NCI-H1436 treated with DMSO at 0.1 percent for 48 hours (cell line): ENCODE measurements at places on chromosomes 11 and 22.

DNA sequence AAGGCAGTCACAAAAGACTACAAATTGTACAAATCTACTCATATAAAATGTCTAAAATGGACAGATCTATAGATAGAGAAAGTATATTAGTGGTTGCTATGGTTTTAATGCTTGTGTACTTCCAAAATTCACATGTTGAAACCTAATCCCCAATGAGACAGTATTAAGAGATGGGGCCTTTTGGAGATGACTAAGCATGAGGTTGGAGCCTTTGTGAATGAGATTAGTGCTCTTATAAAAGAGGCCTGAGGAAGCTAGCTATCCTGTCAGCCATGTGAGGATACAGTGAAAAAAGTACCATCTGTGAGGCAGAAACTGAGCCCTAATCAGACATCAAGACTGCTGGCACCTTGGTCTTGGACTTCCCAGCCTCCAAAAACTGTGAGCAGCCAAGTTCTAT is 82.6 kb downstream of the CYP2R1 start:
- DNase-seq, result no peak

- no peak for DNase-seq
Measured at GRCh38 chr11:1484695-1485503, 1.7 kb downstream of the MOB2 start.

DNA sequence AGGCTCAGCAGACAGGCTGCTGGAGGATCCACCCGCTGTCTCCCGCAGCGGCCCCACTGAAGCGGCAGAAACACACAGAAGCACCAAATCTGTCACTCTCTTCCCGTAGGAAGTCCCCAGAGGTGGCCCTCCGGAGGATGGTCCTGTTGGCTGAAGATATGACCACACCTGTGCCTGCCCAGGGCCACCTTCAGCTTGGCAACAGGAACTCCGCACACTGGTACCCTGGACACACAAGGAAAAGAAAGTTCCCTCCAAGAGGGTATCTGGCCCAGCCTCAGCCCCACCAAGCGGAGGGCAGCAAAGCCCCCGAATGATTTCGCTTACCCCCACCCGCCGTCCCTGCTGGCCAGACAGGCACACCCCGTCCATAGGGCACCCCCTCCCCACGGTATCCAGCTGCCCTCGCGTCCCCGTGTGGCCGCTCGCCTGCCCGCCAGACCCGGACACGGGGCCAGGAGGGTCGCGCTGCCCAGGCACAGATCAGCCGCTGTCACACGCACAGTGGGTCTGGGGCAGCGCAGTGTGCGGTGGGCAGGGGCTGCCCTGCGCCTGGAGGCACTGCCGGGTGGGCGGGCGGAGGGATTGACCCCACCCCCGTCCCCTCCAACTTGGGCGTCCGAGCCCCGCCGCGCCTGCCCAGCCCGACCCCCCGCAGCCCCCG is 7.0 kb downstream of the RASSF7 start:
- no peak for DNase-seq

- DNase-seq, result no peak
Measured at GRCh38 chr22:48393041-48393370, 1434.7 kb downstream of the BRD1 start.

DNA sequence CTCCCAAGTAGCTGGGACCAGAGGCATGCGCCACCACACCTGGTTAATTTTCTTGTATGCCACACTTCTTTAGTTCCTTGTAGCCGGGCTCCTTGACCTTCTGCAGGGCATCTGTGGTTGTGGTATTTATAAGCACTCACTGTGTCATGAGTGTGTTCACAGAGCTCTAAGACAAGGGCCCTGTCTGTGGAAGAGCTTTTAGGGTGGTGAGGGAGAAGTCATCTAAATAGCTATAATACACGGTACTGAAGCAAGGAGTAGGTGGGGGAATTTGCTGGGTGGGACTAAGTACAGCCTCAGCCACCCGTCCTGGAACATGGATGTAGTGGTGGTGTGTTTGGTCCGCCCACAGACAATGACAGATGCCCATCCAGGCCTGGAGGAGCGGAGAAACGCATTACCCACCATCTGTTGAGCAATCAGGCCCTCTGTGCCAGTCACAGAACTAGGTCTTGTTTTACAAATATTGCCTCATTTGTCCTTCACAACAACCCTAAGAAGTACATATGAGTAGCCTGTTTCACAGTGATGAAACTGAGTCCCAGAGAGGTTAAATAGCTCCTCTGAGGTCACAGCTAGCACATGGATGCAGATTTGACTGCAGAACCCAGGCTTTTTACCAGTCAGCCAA is 10.1 kb downstream of the ACO2 start:
- no peak for DNase-seq

- no peak for DNase-seq
Measured at GRCh38 chr11:132531921-132532320, 1000.4 kb downstream of the OPCML start.

GRCh38 chr11:107740271-107740670 is 28.4 kb upstream of the SLN start:
- DNase-seq, result no peak

- DNase-seq, result no peak
Measured at GRCh38 chr22:22068657-22069056, 86.1 kb upstream of the TOP3B start.

DNA sequence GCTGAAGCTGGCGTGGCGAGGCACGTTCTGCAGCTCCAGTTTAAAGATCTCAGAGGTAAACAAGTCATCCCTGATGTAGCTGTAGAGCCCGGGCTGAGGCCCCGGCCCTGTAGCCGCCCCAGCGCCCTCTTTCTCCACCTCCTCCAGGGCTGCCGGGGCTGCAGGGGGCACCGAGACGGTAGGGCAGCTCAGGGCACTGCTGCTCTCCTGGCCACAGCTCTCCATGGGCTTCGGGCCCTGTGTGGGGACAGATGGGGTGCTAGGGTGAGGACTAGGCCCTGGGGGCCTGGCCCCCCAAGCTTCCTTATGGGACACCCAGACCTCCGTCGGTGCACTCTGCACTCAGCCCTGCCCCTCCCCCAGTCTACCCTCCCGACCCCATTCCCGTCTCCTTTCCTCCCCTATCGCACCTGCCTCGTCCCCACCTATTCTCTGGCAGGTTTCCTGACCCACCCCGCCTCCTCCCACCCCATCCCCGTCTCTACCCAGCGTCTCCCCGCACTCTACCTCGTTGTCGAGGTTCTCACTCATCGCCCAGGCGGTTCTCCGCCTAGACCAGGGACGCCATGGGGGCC is 559 bp downstream of the RANBP1 start:
- no peak for DNase-seq

DNA sequence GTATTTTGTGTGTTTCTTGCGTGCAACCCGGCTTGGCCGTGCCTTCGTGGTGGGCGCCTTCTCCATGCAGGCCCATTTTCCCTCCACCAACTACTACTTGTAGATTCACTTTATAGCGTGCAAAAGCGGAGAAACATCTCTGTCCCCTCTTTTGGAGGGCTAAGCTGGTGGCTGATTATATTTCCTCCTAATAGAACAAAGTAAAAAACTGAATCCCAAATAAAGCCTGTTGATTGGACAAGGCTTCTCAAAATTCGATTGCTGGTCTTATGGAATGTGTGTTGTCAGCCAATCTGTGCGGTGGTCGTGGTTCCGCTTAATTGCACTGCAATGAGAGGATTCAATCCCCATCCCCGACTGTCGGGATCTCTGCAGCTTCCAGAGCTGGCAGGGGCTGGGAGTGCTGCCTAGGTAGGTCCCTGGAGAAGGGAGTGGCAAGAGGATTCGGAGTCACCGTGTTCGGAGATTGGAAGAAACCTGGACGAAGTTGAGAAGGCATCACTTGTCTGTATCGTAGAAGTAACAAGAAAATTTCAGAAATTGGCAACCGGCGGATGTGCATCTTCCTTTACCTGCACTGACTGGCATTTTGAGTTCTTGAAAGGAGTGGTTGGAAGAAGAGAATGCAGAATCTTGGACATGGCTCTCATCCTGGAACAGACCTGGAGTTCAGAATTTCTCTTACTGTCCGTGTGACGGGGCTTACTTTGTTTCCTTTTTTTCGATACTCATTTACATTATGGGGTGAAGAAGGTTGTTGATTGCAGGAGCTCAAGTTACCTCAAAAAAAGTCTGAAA is 1.1 kb downstream of the HMGXB4 start:
- no peak for DNase-seq

DNA sequence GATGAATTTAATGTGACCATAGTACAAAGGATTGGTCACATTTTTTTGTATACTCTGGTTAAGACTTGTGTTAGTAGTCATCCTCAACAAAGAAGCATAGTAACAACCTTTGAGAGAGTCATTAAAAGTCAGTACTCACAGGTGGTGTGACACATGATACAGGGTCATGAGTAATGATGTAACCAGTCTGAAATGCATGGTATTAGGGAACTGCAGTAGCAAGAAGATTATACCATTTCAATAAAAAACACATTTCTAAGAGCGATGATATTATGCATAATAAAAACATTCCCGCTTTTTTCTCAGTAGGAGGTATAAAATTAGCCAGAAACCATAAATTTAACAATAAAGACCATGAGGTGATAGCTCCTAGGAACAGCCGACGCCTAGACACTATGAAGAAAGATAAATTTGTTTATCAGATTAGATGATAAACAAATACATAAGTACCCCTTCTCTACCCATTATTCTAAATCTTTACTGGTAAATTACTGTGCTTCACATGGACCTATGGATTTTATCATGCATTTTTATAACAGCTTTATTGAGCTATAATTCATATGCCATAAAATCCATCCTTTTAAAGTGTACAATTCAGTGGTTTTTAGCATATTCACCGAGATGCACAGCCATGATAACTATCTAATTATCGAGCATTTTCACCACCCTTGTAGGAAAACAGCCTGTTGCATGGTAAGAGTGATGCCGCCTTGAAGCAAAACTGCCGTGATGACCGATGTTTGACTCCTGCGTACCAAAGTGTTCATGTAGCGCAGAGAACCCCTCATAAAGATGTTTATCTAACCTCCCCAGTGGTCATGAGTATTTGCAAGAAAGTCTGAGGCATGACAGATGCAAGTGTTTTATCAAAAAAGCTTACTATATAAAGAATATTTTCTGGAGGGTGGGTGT is 41.8 kb downstream of the TMPRSS5 start:
- no peak for DNase-seq

- DNase-seq, result no peak
Measured at GRCh38 chr11:41989823-41990380, 530.5 kb upstream of the LRRC4C start.

- DNase-seq, result no peak
Measured at GRCh38 chr22:40025856-40026255, 31.1 kb downstream of the FAM83F start.

DNA sequence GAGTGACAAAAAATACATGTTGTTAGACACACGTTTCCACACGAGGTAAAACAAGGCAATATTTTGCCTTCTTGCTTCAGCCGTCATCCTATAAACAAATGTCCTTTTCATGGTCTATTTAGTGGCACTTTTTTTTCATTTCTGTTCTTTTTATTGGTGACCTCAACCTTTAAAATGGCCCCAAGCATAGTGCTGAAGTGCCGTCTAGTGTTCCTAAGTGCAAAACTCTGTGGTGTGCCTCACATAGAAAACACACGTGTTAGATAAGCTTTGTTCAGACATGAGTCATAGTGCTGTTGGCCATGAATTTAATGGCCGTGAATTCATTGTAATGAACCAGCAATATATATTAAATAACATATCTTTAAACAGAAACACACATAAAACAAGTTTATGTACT is 15.6 kb downstream of the OVCH2 start:
- DNase-seq, result no peak

- no peak for DNase-seq
Measured at GRCh38 chr22:39446239-39446721, 10.5 kb upstream of the MGAT3 start.

- no peak for DNase-seq
Measured at GRCh38 chr22:37001826-37002225, 17.4 kb downstream of the TST start.

- no peak for DNase-seq
Measured at GRCh38 chr22:41888627-41889200, 26.2 kb downstream of the SHISA8 start.

DNA sequence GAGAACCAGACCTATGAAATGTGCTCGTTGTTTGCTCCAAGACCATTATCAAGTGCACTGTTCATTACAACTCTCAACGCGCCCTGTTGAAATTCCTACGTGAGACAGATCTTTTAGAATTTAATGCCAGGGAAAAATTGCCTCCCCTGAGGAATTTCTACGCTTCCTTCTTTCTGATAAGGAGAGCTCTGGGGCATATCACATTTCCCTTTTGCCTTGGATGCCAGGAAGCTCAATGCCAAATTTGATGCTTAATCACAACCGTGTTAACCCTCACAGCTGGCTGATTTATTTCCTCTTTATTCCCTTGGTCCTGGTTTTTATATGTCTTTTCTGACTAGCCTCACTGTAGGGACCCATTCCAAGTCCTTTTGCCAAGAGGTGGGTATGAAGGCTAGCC is 109.4 kb downstream of the MICAL2 start:
- no peak for DNase-seq

GRCh38 chr22:49021131-49021925 is 806.3 kb downstream of the BRD1 start:
- DNase-seq, result no peak

DNA sequence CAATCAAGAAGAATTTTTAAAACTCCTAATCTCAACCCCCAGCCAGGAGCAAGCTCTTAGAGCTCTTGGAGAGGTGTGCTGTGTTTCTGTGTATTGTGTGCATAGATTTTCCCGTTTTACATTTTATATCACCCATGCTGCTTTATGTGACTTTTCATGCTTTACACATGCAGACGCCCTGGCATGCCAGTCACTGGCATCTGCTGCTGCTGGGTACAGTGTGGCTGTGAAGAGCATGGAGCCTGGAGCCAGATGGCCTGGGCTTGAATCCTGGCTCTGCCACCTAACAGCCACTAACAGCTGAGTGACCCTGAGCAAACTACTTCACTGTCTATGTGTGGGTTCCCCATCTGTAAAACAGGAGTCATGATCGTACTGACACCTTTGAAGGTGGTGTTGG is 23.1 kb downstream of the POLR3H start:
- DNase-seq, result no peak

DNA sequence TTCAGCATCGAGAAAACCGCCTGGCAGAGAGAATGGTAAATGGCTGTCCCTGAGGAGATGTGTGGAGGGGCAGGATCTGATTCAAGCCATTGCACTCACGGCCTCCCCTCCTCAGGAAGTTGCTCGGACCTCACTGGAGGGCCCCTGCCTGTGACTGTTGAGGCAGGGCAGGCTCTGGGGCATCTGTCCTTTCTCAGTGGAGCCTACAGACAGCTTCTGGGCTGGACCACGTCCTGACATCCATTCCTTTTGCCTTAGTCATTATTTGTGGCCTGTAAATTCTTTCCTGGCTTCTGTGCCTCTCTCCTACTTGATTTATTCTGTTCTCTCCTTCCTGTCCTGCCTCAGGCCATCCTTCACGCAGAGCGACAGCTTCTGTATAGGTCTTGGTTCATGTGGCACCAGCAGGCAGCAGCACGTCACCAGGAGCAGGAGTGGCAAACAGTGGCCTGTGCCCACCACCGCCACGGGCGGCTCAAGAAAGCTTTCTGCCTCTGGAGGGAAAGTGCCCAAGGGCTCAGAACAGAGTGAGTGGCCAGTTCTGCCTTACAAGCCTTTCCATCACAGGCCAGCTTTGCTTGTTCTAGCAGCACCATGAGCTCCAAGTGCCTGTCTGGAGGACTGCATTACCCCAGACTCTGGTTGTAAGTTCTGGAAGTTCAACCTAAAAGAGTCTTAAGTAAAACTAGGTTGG is 59.6 kb downstream of the PISD start:
- no peak for DNase-seq

- no peak for DNase-seq
Measured at GRCh38 chr11:113289431-113290187, 24.8 kb upstream of the TTC12 start.
